ENCODE measurements at places on chromosomes 7 and 10.

GRCh38 chr10:81130014-81130413 lies 592.3 kb downstream of the SH2D4B start:
- no peak for DNase-seq

DNA sequence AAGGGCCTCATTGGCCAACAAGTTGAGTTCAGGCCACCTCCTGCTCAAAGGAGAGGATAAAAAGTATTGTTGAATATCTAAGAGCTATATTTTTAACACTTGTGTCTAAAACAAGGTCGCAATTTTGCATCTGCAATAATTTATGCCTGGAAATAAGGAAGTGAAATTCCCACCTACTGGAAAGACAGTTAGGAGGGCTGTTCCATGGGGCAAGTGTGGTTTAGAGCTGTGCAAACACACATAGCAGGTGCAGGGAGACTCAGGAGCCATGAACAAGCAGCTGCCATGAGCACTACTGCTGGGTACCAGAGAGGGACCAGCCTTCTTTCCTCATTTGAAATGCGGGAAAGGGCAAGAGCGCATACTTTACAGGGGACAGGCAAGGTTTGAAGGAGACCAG lies 35.5 kb upstream of the IKZF1 start:
- DNase-seq: no peak

DNA sequence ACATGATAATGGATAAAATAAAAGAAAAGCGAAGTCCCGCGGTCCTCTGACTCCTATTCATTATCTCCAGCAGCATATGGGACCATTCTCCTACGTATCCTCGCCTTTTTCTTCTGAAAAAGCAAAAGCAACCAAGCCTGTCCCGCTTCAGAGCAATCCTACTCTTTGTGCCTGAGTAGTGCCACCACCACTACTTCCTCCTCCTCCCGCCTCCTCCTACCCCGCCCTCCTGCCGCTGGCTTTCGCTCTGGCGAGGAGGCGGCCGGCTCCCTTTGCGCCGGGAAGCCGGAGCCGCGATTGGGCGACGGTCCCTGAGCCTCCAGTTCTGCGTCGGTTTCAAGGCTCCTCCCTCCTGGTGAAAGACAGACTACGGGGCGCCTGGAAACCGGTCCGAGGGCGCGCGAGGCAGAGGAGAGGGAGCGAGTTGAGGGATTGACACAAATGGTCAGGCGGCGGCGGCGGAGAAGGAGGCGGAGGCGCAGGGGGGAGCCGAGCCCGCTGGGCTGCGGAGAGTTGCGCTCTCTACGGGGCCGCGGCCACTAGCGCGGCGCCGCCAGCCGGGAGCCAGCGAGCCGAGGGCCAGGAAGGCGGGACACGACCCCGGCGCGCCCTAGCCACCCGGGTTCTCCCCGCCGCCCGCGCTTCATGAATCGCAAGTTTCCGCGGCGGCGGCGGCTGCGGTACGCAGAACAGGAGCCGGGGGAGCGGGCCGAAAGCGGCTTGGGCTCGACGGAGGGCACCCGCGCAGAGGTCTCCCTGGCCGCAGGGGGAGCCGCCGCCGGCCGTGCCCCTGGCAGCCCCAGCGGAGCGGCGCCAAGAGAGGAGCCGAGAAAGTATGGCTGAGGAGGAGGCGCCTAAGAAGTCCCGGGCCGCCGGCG lies at the start of gene FZD1:
Gene FZD1 (plus strand): TSS at position 388 of the 878 bp plus-strand sequence. CDS start 448 bp downstream, at position 836.
- DNase-seq: peak; percentile 54

DNA sequence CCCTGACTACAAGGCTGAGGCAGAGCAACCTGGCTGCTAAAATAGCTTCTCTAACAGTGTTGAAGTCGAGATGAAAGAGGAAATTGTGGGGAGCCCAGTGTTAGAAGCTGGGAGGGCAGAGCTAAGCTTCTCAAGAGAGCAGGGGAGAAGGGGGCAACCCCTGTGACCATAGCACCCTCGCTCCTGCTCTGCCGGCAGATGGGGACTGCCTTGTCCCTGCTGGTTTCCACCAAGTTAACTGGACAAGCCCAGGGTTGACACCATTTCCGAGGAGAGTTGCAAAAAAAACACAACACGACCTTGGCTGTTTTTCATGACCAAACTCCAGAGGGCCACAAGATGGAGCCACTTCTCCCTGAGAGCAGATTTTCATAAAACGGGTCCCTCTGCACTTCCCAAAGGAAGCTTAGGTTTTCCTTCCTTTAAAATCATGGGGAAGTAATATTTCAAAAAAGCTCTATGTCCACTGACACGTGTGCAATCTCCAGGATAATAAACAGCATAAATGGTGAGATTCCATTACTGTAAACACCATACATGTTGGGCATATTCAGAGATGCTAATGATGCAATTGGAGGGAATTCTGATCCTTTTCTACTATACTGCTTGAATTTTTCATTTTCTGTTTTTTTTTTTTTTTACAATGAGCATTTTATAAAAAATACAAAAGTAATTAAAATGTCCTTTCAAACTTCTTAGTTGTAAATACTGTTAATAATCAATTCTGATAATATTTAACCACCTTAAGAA lies 140.4 kb downstream of the PIP4K2A start:
- no peak for DNase-seq

- DNase-seq: no peak
These were observed 173.6 kb downstream of the ARL4A start for GRCh38 chr7:12861070-12861469.

GRCh38 chr10:35638101-35638500 lies 4.0 kb downstream of the FZD8 start:
- no peak for DNase-seq

GRCh38 chr10:18619016-18619415 lies 32.4 kb downstream of the NSUN6 start:
- no peak for DNase-seq

Data from esophagus squamous epithelium (tissue), 5 donors.